ENCODE measurements at places on chromosomes 1 and 21.

DNA sequence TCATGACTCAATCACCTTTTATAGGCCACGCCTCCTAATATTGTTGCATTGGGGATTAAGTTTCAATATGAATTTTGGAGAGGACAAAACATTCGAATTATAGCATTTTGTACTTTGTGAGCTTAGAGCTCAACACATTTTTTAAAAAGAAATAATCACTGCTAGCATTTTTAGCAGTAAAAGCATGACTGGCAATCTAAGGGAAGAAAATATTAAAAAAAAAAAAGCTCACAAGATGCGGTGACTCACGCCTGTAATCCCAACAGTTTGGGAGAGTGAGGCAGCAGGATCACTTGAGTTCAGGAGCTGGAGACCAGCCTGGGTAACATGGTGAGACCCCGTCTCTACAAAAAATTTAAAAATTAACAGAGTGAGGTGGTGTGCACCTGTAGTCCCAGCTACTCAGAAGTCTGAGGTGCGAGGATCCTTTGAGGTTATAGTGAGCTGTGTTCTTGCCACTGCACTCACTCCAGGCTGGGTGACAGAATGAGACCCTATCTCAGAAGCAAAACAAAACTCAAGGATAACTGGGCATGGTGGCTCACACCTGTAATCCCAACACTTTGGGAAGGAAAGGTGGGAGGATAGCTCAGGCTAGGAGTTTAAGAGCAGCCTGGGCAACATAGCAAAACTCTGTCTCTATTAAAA lies 28.8 kb upstream of the DIPK1A start:
- no peak for DNase-seq

DNA sequence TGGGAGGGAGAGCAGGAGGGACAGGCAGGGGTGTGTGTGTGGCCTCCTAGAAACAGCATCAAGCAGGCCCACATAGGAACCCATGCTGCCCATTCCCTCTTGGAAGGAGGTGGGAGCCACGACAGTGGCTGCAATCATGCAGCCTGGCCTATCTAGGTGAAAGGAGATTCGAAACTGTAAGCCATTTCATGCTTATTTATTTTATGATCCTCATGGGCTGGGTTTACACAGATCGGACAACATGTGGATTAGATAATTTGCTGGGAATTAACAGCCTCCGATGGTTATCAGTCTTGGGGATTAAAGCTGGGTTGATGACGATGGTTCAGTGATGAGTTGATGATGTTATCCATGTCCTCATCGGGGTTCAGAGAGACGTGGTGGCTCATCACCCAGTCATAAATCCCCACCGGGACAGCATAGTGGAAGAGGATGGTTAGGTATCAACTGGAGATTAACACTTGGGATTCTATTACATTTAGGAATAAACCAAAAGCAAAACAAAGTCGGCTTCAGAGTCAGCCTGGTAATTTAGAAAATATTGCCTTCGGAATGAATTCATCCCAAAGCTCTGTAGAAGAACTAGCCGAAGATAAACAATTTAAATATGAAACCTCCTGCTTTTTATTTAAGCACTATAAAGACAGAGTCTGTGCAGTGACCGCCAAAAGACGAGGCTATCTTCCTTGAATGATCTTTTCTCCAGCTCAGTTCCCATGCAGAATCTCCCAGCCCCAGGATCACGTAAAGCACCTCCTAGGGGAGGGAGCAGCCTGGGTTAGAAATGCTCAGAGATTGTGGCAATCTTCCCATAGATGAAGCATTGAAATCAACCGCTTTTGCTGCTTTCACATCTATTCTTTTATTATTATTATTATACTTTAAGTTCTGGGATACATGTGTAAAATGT lies 252.8 kb downstream of the FOXD2 start:
- DNase-seq, result no peak

- no peak for DNase-seq
These were observed 157.5 kb downstream of the COP1 start for GRCh38 chr1:176049582-176049981.

- no peak for DNase-seq
These were observed 510.5 kb downstream of the PLPP3 start for GRCh38 chr1:56068908-56069307.

DNA sequence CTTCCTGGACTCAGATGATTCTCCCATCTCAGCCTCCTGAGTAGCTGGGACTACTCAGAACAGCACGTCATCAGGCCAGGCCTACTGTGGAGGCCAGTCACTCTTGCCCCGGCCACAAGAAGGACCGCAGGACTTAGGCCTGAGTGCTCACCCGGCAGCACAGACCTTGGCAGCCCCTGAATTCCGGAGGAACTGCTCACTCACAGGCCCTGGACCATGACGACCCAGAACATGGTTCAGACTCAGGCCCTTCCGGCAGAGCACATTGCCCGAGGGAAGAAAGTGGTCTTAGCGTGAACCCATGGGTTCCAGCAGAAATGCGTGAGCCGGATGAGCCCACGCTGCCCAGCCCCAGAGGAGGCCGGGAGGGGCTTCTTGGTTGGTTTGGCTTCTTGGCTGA lies 177.3 kb upstream of the TMEM51 start:
- no peak for DNase-seq

DNA sequence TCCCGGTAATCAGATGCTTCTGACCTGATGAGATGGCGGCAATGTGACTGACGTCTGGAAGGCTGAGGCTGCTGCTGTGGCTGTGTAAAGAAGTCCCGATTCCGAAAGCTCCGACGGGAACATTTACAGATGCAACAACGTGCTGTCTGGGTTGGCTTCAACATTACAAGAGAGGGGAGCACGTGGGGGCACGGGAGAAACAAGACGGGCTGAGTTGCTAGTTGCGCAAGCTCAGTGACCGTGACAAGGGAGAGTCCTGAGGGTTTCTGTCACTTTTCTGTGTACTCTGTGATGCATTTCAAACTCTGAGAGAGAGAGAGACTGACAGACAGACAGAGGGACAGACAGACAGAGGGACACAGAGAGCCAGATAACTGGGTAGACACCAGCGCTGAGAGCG lies 25.6 kb upstream of the LRRC47 start:
- DNase-seq, result no peak

- DNase-seq, result no peak
These were observed 40.1 kb upstream of the ERG start for GRCh38 chr21:38538353-38538752.

DNA sequence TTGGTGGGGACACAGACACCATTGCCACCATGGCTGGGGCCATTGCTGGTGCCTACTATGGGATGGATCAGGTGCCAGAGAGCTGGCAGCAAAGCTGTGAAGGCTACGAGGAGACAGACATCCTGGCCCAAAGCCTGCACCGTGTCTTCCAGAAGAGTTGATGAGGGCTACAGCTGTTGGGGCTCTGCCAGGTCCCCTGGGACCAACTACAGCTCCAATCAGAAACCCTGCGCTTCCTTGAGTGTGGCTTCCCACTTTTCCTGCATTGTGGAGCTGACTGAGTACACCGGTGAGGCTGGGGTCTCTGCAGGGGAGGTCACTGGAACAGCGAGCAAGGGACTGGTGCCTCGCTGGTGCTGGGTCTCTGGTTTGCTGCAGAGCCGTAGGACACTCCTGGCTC lies 4.5 kb downstream of the ADPRS start:
- DNase-seq, result no peak

DNA sequence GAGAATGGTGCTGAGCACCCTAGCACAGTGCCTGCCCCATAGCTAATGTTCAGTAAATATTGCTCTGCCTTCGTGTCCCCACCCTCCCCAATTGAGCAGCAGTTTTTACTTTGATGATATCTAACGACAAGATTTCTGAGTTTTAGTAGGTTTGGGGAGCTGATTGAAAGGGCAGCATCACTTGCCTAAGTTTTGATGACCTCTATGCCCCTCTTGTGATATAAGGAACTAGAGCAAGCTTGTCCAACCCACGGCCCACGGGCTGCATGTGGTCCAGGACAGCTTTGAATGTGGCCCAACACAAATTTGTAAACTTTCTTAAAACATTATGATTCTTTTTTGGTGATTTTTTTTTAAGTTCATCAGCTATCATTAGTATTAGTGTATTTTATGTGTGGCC lies 1.6 kb downstream of the CNIH4 start:
- DNase-seq, result no peak

DNA sequence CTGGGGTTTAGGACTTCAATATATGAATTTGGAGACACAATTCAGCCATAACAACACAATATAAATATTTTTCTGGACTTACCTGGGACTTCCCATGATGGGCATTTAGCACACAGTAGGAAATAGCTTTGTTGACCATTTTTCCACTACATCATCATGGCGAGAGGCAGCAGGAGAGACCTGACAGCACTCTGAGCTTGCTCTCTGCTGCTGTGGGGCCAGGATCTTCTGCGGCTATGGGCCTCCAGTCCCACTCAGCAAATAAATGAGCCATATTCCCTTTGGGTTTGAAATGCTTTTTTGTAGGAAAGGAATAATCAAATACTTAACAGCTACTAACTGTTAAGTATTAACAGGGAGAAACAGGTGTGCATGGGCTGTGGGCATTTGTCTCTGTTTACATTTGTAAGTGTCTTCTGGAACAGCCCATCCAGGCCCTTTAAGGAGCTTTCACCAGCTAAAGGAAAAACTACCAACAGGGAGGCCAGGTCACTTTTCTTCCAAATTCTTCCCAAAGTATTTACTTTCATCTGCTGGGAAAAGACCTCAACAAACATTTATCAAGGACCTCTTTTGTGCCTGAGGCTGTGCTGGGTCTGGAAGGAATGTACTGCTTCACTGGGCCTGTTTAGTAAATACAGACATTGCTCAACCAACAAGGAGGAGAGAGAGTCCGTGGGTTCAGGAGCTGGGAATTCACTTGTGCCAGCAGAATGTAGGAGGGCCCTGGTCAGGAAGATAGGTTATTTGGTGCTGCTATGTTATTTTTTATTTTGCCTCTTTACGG lies 133.2 kb downstream of the LRIG2 start:
- DNase-seq, result no peak

- DNase-seq, result no peak
These were observed 145.8 kb upstream of the SYT6 start for GRCh38 chr1:114299331-114299975.

GRCh38 chr1:58895082-58895481 lies 111.2 kb upstream of the JUN start:
- DNase-seq, result peak; percentile 43

- no peak for DNase-seq
These were observed 78.6 kb upstream of the TLR5 start for GRCh38 chr1:223221686-223222085.

- DNase-seq, result no peak
These were observed 12.5 kb upstream of the REN start for GRCh38 chr1:204178487-204179281.

- peak; percentile 76 for DNase-seq
These were observed 47.7 kb downstream of the ETS2 start for GRCh38 chr21:38853421-38853919.

DNA sequence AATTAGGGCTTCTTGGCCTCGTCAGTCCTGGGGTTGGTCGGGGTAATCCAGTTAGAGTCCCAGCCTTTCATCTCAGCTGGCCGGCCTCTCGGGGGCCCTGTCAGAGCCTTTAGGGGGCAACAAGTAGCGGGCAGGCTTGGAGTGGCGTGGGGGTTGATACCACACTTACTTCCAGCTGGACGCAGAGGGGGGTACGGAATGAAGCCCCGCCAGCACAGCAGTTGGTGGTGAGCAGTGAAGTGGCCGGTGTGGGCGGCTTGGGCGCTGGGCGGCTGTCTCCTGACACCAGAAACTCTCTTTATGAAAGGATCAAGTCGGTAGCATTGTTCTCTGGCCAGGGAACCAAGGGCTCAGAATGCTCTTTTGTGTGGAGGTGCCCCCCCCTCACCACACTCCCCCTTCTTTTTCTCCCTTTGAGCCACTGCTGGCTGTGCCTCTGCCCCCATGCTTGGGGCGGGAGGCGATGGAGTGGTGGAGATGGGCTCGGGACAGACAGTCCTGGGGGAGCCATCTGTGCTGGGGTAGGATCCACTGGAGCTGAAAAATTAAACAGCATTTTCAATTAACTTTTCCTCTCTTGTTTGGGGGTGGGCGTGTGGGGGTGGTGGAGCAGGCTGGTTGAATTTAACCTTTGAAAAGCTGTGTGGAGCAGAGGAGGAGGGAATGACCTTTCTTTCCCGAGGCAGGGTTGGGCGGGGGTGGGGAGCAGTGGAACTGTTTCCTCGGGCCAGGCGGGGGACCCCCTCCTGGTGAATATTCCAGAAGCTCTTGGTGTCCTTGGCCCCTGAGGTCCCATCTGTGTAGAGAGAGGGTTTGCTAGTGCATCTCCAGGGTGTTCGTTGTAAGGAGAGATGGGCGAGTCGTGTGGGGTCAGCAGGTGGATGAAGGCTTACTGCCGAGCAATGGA lies 102.7 kb downstream of the RNF220 start:
- no peak for DNase-seq

GRCh38 chr1:35345439-35345981 lies 77.0 kb downstream of the ZMYM4 start:
- DNase-seq, result no peak
